T-helper 22 cell (primary cell): ENCODE measurements at places on chromosomes 11 and 22.
A peak's percentile ranks its signal among the peaks of the same experiment; 100 is the strongest.

DNA sequence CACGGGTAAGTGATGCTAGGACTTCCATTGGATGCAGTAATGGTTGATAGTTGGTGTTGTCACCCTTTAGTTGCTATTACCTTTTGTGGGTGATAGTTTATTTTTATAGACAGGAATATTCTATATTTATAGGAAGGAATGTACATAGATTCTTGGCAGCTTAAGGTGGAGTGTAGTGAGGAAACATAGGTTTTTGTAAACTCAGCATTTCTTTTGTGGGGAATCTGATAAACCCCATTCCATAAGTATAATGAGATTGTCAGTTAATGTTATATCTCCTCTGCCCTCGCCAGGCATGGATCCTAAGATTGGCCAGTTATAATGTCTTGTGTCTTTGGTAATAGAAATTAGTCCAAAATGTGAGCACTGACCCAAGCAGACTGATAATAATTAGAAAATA is 262.7 kb downstream of the JRKL start:
- no peak for DNase-seq

- DNase-seq = no peak
Measured at GRCh38 chr22:17907748-17908051, 116.7 kb downstream of the MICAL3 start.

GRCh38 chr22:22026157-22026831 is 43.7 kb upstream of the TOP3B start:
- no peak for DNase-seq

DNA sequence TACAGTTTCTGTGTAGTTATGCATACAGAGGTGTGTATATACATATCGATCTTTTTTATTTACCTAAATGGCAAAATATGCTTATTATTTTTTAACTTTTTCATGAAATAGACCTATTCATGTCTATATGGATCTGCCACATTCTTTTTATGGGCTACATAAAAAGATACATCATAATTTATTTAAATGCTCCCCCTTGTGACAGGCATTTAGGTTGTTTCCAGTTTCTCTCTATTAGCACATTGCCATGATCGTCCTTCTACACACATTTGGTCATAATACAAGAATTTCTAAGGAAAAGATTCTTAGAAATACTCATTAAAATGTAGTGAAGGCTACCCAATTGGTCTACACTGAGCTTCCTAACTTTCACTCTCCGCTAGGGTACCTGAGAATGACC is 1067.4 kb downstream of the OPCML start:
- DNase-seq = no peak

DNA sequence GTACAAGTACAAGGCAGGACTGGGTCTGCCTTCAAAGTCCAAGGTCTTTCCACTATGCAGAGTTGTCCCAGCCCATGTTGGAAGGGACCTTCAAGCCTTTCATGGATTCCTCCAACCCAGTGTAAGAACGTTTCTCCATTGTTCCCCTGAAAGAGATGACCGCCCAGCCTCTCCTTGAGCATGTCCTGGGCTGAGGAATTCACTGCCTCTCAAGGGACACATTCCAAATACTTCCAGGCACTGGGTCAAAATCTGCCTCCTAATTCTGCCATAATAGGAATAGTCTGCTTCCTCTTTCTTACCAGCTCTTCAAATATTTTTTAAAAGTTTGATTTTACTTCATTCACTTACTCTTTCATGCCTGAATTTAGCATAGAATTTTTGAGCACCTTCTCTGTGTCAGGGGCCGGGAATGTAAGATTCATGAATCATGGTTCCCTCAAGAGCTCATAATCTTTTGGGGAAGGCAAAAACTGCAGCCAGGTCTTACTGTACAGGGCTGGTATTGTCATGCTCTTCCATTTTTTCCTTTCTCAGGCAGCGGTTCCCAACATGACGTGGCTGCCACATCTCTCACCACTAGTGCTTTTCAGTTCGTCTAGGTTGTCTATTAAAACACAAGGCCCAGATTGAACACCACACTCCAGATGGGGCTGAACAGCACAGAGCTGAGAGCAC is 143.3 kb upstream of the TBCEL start:
- DNase-seq = no peak

GRCh38 chr11:60121264-60121663 is 32.8 kb downstream of the MS4A2 start:
- DNase-seq = no peak

DNA sequence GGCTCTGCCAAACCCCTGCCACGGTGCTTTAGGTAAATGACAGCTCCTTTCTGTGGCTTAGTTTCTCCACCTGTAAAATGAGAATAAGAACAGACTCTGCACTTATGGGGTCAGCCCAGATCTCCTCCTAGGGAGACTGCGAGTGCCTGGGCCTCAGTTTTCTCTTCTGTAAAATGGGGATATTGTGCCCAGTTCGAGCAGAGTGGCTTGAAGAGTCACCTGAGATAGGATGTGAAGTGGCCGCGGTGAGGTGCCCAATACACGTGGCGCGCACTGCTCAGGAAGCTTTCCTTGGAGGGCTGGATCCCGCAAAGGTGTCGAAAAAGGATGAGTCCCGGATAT is 473 bp upstream of the EMID1 start:
- no peak for DNase-seq

- no peak for DNase-seq
Measured at GRCh38 chr11:107688322-107688918, 23.4 kb downstream of the SLN start.

DNA sequence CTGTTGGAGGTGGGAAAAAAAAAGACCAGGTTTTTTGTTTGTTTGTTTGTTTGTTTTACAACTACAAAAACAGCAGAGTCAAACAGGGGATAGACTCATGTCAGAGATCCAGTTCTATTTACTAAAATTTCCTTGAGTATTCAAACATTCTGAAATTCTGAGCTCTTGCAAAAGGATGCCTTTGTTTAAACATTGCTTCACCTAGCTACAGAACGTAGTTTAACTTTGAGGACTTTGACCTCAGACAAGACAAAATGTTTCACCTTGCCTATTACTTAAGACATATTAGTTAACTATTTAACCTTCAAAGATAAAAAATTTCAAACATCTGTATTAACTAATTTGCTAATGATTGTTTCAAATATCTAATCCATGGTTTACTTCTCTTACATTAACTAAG is 36.1 kb upstream of the GLYATL2 start:
- DNase-seq = no peak

DNA sequence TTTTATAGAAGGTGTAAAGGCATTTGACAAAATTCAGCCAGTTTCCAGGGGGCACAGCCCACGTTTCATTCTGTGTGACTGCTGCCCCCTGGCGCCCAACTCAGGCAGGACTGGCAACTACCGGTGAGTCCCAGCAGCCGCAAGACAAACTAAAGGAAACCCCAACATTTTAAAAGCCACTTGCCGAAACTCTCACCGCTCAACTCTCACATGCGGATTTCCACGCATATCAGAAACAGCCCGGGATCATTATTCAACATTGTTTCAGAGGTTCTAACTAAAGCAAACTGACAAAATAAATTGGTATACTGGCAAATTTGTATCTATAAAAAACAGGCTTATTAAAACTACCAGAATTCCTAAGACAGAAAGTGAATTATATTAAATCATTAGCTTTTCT is 48.2 kb downstream of the MORC2 start:
- DNase-seq = peak; percentile 50

- no peak for DNase-seq
Measured at GRCh38 chr11:107957109-107957588, 28.9 kb downstream of the RAB39A start.

DNA sequence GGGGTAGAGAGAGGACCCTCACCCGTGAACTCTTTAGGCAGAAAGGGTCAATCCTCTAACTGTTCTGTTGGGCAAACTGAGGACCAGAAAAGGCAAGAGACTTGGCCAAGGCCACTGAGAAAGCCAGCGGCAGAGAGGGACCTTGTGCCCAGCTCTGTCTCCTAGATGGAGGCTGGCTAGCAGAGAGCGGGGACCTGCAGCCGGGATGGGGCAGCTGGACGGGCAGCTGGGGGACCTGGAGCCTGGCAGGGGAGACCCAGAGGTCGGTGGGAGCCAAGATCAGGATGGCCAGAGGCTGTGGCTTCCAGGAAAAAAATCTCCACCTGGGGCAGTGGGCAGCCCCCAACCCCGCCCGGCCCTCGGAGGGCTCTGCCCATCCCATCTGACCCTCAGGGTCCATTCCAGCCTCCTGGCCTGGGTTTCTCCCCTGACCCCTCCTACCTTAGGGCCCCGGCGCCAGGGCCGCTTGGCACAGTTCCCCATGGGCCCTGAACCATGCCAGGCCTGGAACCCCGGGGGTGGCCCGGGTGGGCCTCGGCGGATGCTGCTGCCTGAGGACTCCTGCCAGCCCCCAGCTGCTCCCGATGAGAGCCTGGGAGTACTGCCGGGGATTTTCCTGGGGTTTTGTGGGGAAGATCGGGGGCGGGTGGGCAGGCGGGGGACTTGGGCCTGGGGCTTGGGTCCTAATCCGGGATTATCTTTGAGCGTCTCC is at the start of gene CABP2:
Gene CABP2 (minus strand): TSS at position 603 of the 712 bp plus-strand sequence. CDS start 120 bp downstream, at position 483.
- DNase-seq = no peak

- no peak for DNase-seq
Measured at GRCh38 chr11:8354622-8355415, 91.1 kb upstream of the LMO1 start.

GRCh38 chr11:108931168-108931567 is 266.3 kb downstream of the DDX10 start:
- DNase-seq = no peak

GRCh38 chr22:49143812-49144211 is 683.9 kb downstream of the BRD1 start:
- no peak for DNase-seq
